Naive thymus-derived CD8-positive, alpha-beta T cell (primary cell): ENCODE measurements at places on chromosomes 7 and 10. TPM values are rescaled to one million over a fixed set of nuclear protein-coding genes. Genes with fewer than 3 reads are reported as not detected.

Gene PHYHIPL
- polyA plus RNA-seq, result not detected

Gene MYPN
- polyA plus RNA-seq, result not detected

Gene SUMF2
- 135 TPM for polyA plus RNA-seq

Gene LHPP
- 23.3 TPM for polyA plus RNA-seq

GRCh38 chr7:18831419-18831818 is 286.0 kb downstream of the TWIST1 start:
- no peak overlapping the region for H3K27ac ChIP-seq
- no peak for DNase-seq
- no peaks in the 10 kb centered on the region for H3K36me3 ChIP-seq

DNA sequence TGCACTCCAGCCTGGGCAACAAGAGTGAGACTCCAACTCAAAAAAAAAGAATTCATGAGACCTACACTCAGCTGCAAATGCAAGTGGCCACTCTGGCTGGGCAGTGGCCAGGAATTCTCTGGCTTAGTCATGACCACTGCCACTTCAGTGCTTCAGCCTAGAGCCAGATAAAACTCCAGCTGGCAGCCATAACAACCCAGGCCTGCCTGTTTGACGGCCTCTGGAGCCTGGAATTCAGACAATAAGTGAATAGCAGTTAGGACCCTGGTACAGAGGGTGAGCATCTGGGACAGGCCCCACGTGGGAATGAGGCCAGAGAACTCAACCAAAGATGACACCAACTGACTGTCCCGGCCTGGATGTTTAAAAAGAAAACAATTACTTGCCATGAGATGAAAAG is 18.9 kb downstream of the RCC1L start:
- H3K4me1 ChIP-seq, result peaks cover 5% of the 10 kb centered on the region
- no peak for DNase-seq
- no peak overlapping the region for H3K4me3 ChIP-seq
- H3K36me3 ChIP-seq, result no peaks in the 10 kb centered on the region

- no peak for DNase-seq
- H3K27ac ChIP-seq, result peak overlapping the region; percentile 87
- no peak overlapping the region for H3K4me3 ChIP-seq
- peaks cover 78% of the 10 kb centered on the region for H3K4me1 ChIP-seq
- H3K36me3 ChIP-seq, result no peaks in the 10 kb centered on the region
- no peaks in the 10 kb centered on the region for H3K27me3 ChIP-seq
Measured at GRCh38 chr10:33134011-33134751, 176.2 kb upstream of the ITGB1 start.

GRCh38 chr7:135411098-135411497 is 98.8 kb downstream of the CNOT4 start:
- no peaks in the 10 kb centered on the region for H3K27me3 ChIP-seq
- H3K4me3 ChIP-seq, result no peak overlapping the region
- H3K4me1 ChIP-seq, result peaks cover 5% of the 10 kb centered on the region
- no peak for DNase-seq
- H3K36me3 ChIP-seq, result peaks cover 61% of the 10 kb centered on the region

GRCh38 chr10:79203014-79203644 is 134.4 kb downstream of the ZMIZ1 start:
- H3K4me1 ChIP-seq, result peaks cover 3% of the 10 kb centered on the region
- H3K27me3 ChIP-seq, result no peaks in the 10 kb centered on the region
- no peaks in the 10 kb centered on the region for H3K36me3 ChIP-seq
- H3K27ac ChIP-seq, result no peak overlapping the region
- DNase-seq, result no peak
- H3K4me3 ChIP-seq, result no peak overlapping the region

DNA sequence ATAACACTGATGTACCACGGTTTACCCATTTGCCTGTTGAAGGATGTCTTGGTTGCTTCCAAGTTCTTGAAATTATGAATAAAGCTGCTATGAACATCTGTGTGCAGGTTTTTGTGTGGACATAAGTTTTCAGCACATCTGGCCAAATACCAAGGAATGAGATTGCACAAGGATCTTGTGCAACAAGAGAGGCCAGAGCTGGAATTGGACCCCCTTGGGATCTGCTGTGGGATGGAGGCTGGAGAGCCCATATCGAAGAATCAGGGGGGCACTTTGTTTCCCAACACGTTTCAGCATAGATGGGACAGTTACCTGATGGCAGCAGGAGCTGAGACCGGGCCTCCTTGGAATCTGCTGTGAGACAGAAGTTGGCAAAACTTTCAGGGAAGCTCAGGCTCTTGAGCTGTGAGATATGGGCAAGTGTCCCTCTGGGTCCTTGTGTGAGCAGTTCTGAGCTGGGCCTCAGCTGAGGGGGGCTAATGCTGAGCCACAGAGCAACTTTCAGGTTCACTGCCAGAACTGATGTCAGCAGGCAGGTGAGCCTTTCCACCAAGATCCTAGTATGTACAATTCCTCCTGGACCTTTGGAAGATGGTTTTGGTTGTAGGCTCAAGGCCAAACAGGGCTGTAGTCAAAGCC is 115.2 kb upstream of the RAB18 start:
- DNase-seq, result no peak
- no peaks in the 10 kb centered on the region for H3K36me3 ChIP-seq
- peaks cover 13% of the 10 kb centered on the region for H3K27me3 ChIP-seq
- no peaks in the 10 kb centered on the region for H3K4me1 ChIP-seq

- H3K27ac ChIP-seq, result no peak overlapping the region
- peaks cover 16% of the 10 kb centered on the region for H3K4me1 ChIP-seq
- H3K27me3 ChIP-seq, result no peaks in the 10 kb centered on the region
- no peaks in the 10 kb centered on the region for H3K36me3 ChIP-seq
Measured at GRCh38 chr7:44969701-44970522, 8.9 kb downstream of the MYO1G start.

DNA sequence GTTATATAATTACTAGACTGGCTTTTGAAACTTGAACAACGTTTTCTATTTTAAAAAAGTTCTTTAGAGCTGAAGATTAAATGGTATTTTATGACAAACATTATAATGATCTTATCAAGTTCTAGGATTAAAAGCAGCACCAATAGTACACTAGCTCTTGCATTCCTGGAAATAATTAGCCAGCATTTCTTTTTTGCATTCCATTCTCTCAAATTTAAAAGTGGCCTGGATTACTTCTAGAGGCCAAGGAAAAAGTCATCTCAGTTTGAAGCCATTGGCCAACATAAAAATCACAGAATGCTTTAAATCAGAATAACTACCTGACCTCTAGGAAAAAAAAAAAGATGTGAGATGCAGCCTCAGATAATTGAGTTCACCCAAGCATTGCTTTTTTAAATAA is 1326.4 kb upstream of the SORCS1 start:
- H3K4me3 ChIP-seq, result no peak overlapping the region
- H3K36me3 ChIP-seq, result no peaks in the 10 kb centered on the region
- DNase-seq, result no peak
- no peaks in the 10 kb centered on the region for H3K4me1 ChIP-seq

DNA sequence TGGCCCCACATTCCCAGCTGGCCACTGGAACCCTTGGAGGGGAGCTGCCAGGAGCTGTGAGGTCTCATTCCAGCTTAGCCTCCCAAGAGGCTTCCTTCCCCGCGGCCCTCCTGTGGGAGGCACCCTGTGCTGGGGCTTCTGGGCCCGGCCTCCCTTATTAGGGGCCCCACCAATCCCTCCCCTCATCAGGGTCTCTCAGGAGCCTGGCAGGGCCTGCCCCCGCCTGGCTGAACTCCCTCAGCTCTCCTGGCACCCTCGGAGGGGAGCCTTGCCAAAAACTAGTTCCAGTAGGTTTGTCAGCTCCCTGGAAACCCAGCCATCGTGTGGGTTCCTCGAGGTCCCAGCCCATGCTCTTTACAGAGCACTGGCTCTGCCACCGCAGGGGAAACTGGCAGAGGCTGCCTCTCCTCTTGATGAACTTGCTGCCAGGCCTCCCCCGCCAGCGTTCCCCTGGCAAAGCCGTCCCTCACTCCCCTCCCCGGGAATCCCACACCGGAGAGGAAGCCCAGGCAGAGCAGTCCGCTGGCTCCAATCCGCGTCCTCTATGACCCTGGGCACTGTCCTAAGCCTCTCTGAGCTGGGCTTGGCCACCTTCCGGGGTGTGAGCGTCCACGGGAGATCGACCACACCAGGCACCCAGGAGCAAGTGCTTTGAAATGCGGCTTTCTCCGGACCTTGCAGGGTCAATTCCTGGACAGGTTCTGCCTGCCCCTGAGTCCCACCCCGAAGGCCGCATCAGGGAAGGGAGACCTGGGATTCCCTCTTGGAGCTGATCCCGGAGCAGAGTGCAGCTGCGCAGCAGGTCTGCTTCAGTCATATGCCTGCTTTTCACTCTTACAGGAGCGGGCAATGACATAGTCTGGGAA is 139.8 kb downstream of the ARHGAP22 start:
- H3K4me3 ChIP-seq, result no peak overlapping the region
- no peak overlapping the region for H3K27ac ChIP-seq
- no peaks in the 10 kb centered on the region for H3K36me3 ChIP-seq
- DNase-seq, result no peak

DNA sequence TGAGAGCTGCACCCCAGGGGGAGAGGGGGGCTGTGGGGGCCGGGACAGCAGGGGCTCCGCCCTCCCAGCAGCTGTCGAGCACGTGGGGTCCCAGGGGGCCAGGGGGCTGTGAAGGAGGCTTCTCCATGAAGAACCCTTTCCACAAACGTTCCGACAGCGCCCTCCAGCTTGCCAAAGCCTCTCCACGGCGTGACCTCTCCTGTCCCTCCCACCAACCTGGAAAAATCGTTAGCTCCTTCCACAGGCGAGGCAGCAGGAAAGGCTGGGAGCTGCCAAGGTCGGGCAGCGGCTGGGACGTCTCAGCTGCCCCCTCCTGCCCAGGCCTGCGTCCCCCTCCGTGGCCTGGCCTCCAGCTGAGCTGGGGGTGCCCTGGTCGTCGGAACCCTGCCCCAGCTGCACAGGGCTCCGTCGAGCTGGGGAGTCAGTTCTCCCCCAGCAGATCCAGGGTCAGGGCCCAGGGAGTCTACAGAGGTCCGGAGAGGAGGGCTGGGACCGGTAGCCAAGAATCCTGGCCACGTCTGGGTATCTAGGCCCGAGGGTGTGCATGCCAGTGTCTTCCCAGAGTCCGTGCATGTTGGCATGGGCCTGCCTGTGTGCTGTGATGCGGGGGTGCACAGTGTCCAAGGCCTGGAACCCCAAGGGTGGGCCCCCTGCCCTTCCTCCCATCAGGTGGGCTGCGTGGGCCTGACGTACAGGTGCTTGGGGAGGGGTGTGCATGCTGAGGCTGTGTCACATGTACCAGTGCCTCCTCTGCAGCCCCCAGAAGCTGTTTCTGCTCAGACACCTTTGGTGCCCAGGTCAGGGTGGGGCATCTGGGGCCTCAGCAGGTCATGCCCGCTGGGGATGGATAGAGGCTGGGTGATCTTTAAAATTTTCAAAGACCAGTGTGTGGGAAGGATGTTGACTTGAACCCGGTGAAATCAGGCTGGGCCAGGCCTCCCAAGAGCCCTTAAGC is 66.5 kb downstream of the UNCX start:
- H3K4me3 ChIP-seq, result no peak overlapping the region
- no peak overlapping the region for H3K27ac ChIP-seq
- no peak for DNase-seq
- peaks cover 18% of the 10 kb centered on the region for H3K27me3 ChIP-seq

GRCh38 chr7:52525772-52526341 is 509.6 kb upstream of the POM121L12 start:
- no peak overlapping the region for H3K4me3 ChIP-seq
- H3K27me3 ChIP-seq, result no peaks in the 10 kb centered on the region
- DNase-seq, result no peak

- no peak overlapping the region for H3K27ac ChIP-seq
- peaks cover 7% of the 10 kb centered on the region for H3K36me3 ChIP-seq
- peaks cover 71% of the 10 kb centered on the region for H3K27me3 ChIP-seq
- no peak for DNase-seq
- no peak overlapping the region for H3K4me3 ChIP-seq
- peaks cover 16% of the 10 kb centered on the region for H3K4me1 ChIP-seq
Measured at GRCh38 chr7:20795881-20796280, 9.2 kb upstream of the SP8 start.

DNA sequence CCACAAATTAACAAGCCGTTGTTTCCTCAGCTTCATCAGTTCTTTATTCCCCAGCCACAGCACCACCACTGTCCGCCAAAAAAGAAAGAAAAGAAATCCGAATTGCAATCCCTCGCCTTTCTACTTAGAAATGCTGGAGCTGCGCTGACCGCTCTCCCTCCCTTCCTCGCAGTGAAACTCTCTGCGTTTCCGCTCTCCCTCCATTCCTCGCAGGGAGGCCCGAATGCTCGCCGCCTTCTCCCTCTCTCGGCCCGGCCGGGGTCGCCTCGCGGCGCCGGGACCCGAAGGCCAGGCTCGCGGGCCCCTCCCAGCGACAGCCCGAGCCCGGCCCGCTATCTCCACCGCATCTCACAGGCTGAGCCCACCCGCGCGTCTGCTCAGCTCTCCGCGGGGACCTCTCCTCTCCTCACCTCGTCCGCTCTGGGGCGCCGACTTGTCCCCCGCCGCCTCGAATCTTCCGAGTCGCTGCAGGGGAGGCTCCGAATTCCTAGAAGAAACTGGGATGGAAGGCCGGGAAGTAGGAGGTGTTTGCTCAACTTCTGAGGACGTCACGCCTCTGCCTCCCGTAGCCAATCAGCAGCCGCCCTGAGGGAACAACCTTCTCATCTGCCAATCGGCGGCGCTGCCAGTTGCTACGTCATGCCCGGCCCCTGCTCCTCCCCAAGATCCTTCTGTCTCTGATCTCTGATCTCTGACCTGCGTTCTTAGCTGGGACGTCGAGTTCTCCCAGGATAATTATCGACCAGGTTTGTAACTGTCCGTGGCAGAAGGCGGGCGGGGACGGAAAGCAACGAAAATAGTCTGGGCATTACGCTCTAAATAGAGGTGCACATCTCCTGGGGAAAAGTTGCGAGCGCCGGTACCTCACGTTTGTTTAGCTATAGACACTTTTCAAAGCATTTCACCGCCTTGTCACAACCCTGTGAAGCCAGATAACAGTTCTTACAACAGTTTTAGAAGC is at the start of gene AASS:
Gene AASS (minus strand): TSS at position 499 of the 961 bp plus-strand sequence. CDS start 10,523 bp downstream, outside the sequence.
- peak within 1 kb of the TSS; percentile 51 for H3K27ac ChIP-seq
- H3K36me3 ChIP-seq, result no peaks in the 10 kb centered on the region
- DNase-seq, result peak; percentile 65
- H3K4me1 ChIP-seq, result peaks cover 21% of the 10 kb centered on the region

DNA sequence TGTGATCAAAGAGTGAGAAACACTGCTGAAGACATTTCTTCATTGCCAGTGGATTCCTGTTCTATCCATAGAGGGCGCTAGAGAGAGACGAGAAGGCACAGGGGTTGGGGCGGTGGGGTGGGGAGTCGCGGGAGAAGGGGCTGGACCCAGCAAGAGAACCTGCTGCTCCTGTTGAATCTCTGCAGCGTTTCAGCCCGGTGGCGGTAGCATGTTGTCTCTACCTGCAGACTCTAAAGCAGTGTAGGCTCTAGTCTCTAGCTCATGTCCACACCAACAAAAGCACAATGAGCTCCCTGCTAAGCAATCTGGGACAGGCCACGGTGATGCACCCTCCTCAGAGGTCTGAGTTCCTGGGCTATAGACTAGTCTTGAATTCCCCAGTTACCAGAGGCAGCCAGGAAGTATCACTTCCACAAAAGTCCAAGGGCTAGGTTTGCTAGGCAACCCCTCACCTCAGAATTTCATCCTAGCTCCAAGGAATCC is 167.7 kb downstream of the DGKB start:
- H3K27me3 ChIP-seq, result no peaks in the 10 kb centered on the region
- no peak overlapping the region for H3K4me3 ChIP-seq
- H3K27ac ChIP-seq, result no peak overlapping the region
- peaks cover 2% of the 10 kb centered on the region for H3K4me1 ChIP-seq
